Activated CD8-positive, alpha-beta memory T cell treated with anti-CD3 and anti-CD28 coated beads, Interleukin-2, amount 50 U/mL, for 48 hours (primary cell): ENCODE measurements at places on chromosomes 12 and 14.

GRCh38 chr14:93926873-93927799 is at the start of gene FAM181A:
FAM181A (plus strand) TSS chr14:93927344; CDS start chr14:93928286, 942 bp downstream.
- DNase-seq: no peak

DNA sequence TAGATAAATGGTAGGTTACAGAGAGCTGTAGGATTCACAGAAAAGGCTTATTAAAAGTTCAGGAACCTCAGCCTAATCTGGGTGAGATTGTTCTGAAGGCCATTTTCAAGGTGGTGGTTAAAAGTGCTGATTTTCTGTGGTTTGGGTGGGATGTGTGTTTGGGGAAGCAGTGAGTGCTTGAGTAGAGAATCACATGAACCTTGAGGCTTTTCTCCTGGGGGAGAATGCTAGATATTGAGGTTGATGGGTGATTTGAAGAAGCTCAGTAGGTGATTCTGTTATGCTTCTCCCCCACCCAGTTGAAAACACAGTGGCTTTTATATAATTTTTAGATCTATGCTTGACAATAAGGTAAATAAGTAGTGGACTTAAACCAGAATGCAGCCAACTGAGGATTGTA is 420.9 kb downstream of the PCNX1 start:
- DNase-seq: no peak

DNA sequence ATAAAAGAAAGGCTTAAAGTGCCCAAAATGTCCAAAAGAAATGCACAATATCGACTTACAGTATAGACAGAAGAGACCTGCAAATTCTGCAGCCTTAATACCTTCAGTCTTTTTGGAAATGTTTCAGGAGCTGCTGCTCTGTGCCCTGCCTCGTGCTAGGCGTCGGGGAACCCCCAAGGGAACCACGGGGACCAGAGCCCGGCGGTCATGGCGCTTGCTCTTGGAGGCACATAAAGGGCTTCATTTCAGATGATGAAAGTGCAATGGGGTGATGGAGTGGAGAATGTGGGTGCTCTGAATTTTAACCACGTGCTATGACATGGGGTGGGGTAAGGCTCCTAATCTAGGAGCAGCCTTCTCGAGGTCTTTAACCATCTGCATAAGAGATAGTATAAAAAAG is 14.8 kb upstream of the AACS start:
- DNase-seq: no peak

GRCh38 chr12:76666290-76666835 is 97.6 kb upstream of the ZDHHC17 start:
- no peak for DNase-seq

- no peak for DNase-seq
Measured at GRCh38 chr12:67449591-67450052, 180.5 kb downstream of the CAND1 start.

DNA sequence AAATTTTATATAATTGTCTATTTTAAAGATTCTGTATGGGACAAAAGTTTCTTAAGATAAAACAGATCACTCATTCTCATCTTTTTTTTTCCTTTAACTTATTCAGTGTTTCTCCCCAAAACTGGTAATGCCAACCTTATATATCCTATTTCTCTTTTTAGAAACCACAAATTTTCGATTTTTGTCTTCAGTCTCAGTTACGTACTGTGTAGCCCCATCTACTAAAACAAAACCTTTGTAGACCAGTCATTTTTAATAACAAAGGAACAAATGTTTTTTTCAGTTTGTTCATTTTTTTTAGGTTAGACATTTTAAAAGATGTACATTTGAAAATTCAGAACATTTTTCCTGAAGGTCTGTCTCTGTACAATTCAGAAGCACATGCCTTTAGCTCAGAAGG is 18.2 kb downstream of the PNMA1 start:
- no peak for DNase-seq

DNA sequence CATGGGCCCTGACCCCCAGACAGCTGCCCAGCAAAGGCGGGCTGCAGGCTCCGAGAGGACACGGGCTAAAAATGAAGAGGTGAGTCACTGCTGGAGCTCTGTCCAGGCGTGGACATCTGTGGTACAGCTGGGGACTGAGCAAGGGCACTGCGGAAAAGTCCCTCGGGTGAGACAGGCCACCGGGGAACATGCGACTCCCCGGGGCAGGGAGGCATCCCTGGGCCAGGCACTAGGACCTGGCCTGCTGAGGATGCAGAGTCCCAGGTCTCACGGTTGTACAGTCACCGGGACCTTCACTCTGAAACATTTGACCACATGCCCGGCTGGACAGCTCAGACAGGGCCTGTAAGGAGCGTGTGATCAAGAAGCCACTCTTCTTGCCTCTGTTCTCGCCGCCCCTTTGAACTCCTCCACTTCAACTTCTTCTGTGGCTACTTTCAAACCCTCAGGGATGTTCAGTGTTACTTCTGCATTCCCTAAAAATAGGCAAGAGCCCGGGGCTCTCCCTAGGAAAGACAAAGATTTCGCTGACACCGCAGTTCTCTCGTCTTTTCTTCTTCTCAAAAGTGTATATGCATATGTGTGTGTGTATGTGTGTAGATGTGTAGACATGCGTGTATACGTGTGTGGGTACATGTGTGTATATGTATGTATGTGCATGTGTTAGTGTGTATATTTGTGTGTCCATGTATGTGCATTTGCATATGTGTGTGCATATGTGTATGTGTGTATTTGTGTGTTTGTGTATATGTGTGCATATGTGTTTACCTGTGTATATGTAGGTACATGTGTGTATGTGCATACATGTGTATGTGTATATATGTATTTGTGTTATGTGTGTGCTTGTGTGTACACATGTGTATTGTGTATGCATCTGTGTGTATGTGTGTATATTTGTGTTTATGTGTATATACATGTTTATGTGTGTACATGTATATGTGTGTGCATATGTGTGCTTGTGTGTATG is 5.0 kb upstream of the RFLNA start:
- no peak for DNase-seq

DNA sequence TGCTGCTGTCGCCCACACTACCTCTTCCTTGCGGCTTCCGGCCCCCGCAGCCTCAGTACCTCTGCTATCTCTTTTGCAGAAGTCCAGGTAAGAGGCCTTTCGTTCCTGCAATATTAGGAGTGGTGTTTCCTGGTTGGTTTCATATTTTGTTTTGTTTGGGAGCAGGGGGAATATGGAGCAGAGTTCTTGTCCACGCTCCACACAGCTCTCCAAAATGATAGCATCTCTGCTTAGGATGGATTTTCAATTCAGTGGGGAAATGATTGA is 768 bp downstream of the OXA1L start:
- DNase-seq: no peak

DNA sequence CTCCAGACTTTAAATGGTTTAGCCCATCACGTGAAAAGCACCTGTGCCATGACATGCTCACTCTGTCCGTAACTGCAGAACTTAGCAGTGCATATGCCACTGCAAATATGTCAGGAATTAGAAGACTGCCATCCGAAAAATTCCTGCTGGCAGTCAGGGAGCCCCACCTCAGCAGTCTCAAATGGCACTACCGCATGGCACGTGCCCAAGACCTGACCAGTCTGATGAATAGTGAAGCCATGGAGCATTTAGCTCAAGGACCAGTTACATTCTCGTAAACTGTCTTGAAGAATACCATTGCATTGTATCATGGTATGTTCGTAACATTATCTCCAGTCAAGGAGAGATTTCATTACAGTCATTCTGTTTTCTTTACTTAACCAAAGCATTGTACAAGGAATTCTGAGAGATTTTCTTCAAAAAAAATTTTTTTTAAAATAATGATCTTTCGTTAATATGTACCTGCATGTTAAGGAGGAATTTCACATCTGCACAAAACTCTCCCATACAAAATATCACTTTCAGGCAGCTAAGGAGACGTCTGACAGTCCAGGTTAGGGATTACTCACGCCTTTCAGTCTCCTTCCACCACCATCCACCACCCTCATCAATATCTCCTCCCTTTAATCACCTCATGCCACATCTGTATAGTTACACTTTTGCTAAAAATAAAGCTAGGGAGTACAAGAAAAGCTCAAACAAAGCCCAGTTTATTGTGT is 138.5 kb downstream of the ANO2 start:
- DNase-seq: no peak

DNA sequence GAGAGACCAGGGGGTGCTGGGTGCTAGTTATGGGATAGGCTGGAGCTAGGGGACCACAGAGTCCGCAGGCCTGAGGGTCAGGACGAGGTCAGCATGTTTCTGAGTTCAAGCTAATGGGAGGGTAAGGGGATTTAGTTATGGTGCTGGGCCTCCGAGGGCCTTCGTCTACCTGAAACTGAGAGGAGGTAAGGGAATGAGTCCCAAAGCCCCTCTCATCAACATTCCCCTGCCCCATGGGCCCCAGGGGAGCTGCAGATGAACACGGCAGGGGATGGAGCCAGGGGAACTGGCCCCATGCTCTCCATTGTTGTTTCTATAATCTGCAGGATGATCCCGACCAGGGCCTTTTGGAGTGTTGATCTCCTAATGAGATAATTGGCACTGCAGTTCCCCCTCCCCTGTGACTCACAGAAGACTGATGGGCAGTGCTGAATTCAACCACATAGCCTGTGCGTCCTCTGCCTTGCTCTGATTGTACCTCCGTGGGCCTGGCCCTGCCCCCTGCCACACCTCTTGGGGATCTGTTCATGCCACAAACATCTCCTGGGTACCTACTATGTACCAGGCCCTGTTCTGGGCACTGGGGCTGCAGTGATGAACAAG is 21.4 kb downstream of the FAIM2 start:
- DNase-seq: no peak

DNA sequence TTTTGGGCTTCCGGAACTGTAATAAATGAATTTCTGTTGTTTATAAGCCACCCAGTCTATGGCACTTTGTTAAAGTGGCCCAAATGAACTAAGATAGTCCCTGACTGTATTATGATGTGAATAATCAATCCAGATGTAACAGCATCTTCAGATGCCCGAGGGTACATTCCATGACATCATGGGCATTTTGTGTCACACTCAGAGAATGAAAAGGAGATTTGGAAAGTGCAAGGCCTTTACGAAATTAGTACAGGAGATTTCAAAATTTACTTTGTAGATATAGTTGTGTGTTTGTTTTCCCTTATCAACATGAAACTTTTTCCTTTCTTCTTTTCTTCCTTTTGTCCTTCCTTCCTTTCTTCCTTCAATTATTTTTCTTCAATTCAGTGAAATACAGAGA is 54.2 kb upstream of the AMIGO2 start:
- no peak for DNase-seq

GRCh38 chr14:31024010-31024480 is 1.4 kb upstream of the AP4S1 start:
- DNase-seq: no peak

DNA sequence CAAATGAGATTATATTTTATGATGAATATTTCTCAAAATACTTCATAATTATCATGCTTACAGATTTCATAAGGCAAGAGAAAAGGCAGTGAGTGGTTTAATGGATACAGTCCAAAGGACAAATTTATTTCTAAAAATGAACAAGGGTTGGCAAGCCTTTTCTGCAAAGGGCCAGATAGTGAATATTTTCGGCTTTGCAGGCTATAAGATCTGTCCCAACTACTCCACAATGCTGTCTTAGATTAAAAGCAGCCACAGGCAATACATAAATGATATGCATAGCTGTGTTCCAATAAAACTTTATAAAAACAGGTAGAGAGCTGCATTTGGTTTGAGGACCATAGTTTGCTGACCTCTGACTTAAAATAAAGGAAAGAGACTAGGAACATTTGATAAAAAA is 42.9 kb upstream of the STK38L start:
- DNase-seq: no peak

DNA sequence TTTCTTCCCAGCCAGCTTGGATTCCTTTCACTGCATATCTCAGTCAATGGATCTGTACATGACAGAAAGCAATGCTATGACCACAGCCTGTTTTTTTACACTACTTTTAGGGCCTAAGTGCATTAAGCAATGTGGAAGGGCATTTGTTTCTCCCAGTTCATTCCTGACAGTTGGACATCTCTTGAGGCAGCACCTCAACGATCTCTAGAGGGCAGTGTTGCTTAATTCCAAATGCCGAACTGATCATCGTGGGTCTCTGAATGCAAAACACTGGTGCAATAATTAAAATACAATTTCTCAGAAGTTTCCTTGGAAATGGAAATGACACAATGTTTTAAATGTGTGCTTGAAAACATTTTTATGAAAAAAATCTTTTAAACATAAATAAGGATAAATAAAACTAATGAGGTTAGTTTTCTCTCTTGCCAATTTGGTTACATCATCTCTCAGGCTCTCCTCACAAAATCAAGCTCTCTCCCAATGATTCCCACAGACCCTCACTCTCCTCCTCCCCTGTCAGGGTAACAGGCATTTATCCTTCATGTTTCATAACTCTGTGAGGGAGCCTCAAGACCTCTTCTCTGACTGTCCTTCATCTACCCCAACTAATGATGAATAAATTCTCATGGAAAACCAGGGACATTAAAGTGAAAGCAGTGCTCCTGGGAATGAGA is 192.4 kb upstream of the SLC16A7 start:
- DNase-seq: no peak

- no peak for DNase-seq
Measured at GRCh38 chr12:121628536-121628935, 2.2 kb downstream of the ORAI1 start.

- no peak for DNase-seq
Measured at GRCh38 chr12:54195737-54196347, 7.1 kb upstream of the SMUG1 start.

DNA sequence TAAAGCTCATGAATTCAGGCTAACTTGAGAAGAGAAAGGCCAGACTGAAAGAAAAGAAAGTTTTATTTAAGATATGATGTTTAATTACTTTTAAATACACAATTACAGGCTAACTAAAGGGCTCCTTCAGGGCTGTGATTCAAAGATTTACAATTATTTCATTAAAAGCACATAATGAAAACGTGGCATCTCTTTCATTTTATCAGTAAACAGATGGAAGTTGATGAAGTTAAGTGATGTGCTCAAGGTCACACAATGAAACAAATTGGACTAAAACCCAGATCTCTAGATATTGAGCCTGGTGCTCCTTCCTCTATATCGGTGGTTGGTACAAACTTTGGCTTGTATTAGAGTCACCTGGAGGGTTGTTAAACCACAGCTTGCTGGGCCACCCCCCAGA is 13.5 kb upstream of the NFKBIA start:
- DNase-seq: no peak

DNA sequence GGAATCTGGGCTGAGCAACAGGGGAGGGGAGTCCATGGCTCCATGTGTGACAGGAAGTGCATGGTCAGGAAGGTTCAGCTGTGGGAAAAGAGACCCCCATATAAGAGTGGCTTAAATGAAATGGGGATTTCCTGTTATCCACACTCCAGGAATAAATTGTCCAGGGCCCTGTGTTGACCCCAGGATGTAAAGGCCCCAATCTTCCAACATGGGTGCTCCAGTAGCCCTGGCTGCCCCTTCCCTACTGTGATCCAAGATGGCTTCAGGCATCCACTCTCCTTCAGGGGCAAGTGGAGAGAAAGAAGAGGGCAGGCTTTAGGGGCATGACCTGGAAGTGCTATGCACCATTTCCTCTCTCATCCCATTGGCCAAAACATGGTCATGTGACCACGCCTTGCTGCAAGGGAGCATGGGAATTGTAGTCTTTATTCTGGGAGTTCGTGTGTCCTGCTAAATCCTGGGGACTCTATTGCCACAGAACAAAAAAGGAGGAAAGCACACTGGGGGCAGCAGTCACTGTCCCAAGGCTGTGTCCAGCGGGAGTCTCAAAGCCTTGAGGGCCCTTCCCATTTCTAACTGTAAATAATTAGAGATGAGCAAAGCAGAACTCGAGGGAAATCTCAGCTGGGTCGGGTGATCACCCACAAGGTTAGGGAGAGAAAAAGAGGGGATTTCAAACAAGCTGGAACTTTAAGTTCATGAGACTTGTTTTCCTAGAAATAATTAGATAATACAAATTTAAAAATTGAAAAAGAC is 289.2 kb downstream of the ADGRD1 start:
- DNase-seq: no peak
